ENCODE measurements at places on chromosomes 5 and 9.

DNA sequence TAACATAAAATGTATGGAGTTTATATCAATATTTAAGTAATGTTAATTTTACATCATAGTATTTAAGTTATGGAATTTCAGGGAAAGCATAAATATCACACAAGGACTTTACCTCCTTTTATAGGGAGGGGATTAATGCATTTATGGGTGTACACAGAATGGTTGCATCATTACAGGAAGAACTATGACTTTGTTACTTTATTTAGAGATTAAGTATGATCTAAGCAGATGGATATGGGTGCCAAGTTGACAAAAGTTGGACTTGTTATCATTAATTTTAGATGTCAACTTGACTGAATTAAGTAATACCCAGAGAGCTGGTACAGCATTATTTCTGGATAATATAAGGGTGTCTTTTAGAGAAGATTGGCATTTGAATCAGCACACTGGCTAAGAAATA lies 160.5 kb upstream of the CDH10 start:
- DNase-seq, result no peak

DNA sequence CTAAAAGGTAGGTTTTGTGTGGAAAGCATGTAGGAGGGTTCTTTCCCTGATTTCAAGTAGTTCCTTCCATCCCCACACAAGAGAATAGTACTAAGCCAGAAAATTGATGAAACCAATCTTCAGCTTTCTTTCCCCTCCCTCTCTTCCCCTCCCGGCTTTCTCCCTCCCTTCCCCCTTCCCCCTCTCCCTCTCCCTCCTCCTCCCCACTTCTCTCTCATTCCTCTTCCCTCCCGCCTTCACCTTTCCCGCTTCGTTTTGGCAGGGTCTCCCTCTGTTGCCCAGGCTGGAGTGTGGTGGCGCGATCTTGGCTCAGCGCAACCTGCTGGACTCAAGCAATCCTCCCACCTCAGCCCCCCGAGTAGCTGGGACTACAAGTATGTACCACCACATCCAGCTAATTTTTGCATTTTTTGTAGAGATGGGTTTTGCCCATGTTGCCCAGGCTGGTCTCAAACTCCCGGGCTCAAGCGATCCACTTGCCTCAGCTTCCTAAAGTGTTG lies 85.8 kb downstream of the ZCCHC7 start:
- DNase-seq, result no peak

- no peak for DNase-seq
Observed at GRCh38 chr5:73515232-73515631, 17.0 kb downstream of the BTF3 start.

DNA sequence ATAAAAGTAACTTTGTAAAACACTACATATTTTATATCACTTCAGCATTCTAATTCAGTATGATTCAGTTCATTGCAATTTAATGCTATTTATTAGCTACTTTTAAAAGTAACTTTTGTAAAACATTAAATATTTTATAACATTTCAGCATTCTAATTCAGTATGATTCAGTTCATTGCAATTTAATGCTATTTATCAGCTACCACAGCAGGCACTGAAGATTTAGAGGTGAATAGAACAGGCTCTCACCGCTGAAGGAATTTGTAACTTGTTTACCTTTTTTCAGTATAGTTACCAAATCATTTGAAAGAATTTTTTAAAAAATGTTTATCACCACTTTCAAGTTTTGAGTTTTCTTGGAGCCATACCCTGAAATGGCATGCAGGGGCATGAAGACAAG lies 266.4 kb upstream of the DAB2 start:
- no peak for DNase-seq
